ENCODE measurements at places on chromosomes 11 and 22. TPM values are rescaled to one million over a fixed set of nuclear protein-coding genes. Genes with fewer than 3 reads are reported as not detected.

Gene UPK2
- total RNA-seq = not detected

Gene CNTF
- 3.3 TPM for total RNA-seq

Gene MRGPRF
- total RNA-seq = 6.3 TPM

Gene OSBP2
- 1.7 TPM for total RNA-seq

Gene KRTAP5-7
- total RNA-seq = not detected

Gene CRKL
- total RNA-seq = 35.5 TPM

Gene MMP1
- 245 TPM for total RNA-seq

Gene OR51A2
- total RNA-seq = not detected

Gene GSTT2B
- 13.1 TPM for total RNA-seq

GRCh38 chr11:86519064-86519911 lies 144.6 kb downstream of the CCDC81 start:
- peak; percentile 95 for DNase-seq

- peak; percentile 35 for DNase-seq
Measured at GRCh38 chr11:124769806-124770774, 8.0 kb upstream of the ESAM start.

DNA sequence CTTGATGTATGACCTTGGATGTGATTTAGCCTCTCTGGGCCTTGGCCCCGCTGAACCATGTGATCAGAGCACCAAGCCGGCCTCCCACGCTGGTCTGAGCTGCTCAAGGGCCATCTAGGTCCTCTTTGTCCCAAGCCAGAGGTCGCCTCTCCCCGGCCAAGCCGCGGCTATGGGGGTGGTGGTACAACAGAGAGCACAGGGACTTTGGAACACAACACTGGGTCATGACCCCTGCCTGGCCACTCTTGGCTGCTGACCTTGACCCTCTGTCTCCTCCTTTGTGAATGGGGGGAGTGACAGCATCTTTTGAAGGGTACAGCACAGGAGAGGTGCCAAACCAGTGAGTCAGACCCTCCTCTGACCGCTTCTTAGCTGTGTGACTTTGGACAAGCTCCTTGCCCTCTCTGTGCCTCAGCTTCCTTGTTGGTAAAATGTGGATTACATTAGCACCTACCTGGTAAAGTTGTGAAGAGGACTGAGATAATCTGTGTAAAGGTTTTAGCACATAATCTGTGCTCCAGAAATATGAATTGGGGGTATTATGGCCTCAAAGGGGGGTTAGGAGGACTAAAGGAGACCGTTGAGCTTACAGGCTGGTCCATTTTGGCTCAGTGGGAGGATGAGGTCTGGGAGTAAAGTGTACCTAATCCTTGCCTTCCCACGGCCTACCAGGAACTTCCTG lies 4.7 kb downstream of the SCYL1 start:
- DNase-seq = no peak

GRCh38 chr22:44404341-44405020 lies 91.7 kb upstream of the SHISAL1 start:
- DNase-seq = no peak

DNA sequence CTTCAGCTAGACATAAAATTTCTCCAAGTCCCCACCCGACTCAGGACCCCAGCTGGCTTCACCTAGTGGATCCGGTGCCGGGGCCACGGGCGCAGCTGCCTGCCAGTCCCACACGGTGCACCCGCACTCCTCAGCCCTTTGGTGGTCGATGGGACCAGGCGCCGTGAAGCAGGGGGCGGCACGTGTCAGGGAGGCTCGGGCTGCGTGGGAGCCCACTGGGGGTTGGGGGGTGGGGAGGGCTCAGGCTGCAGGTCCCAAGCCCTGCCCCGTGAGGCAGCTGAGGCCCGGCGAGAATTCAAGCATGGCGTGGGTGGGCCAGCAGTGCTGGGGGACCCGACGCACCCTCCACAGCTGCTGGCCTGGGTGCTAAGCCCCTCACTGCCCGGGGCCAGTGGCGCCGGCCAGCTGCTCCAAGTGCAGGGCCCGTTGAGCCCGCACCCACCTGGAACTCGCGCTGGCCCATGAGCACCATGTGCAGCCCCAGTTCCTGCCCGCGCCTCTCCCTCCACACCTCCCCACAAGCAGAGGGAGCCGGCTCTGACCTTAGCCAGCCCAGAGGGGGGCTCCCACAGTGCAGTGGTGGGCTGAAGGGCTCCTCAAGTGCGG lies 747.0 kb downstream of the FAM181B start:
- no peak for DNase-seq

DNA sequence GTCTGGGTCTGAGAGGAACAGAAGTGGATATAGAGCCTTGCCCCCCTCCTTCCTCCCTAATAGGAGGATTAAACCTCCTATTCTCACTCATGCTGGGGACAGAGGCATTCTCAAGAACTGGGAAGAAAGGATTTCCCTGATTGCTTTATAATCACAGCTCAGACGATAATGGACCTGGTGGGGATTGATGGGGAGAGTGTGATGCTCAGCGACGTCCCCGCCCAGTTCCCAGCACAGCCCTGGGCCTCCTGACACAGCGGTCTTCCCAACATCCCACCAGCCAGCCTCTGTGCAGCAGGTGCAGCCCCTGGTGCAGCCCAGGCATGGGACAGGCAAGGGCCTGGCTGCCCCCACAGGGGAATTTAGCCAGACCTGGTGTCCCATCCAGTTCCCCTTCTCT lies 28.4 kb downstream of the TRIM29 start:
- DNase-seq = no peak

DNA sequence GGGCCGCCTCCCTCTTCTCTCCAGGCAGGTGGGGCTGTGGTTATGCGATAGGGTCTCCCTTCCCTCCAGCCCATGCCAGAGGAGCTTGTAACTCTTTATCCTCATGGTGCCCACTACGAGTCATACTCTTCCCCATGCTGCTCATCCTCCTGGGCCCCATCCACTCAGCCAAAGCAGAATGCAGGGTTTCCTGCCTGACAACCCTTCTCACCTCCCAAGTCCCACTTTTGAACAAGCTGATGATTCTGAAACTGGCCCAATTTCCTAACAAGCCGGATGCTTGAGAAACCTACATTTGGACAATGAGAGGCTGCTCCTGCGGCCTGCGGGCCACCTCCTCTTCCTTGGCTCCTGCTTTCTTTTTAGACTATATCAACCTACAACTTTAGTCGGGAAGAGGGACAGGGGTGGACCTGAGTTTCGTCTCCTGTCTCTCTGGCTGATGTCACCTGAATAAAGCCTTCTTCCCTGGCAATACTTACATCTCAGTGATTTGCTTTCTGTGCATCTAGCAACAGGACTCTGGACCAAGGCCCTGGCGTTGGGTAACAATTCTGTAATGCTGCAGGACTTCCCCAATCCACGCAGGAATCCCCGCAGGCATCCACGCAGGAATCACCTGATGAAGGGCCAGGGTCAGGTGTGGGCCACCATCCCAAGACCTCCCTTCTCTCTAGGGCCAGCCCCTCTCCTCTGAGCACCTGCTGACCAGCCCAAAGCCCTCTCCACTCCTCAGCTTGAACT lies 1.5 kb upstream of the NDUFS8 start:
- peak; percentile 65 for DNase-seq

- no peak for DNase-seq
Measured at GRCh38 chr11:92393218-92393617, 168.6 kb downstream of the FAT3 start.

DNA sequence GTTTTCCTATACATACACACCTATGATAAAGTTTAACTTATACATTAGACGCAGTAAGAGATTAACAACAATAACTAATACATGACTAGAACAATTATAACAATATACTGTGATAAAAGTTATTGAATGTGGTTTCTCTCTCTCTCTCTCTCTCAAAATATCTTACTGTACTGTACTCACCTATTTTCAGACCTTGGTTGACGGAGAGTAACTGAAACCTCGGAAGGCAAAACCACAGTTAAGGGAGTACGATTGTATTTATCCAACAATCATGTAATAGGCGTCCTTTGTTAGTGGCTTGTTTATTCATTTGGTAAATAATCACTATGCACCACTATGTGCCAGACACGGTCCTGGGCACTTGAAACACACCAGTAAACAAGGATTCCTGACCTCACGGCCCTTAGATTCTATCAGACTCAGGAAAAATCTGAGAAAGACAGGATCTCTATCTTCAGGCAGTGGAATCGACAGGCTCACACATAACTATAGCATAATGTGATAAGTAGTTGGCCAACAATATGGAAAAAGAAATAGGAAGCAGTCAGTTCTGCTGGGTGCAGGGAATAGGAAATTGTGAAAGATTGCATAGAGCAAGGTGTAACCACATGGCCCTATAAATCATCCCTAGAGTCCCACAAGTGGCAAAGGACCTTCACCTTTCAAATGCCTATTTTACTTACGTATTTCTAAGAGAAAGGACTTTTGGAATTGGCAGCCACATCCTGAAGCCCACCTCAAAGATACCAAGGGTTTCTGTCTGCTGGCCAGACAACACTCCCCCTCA lies 12.0 kb downstream of the ETS1 start:
- no peak for DNase-seq

DNA sequence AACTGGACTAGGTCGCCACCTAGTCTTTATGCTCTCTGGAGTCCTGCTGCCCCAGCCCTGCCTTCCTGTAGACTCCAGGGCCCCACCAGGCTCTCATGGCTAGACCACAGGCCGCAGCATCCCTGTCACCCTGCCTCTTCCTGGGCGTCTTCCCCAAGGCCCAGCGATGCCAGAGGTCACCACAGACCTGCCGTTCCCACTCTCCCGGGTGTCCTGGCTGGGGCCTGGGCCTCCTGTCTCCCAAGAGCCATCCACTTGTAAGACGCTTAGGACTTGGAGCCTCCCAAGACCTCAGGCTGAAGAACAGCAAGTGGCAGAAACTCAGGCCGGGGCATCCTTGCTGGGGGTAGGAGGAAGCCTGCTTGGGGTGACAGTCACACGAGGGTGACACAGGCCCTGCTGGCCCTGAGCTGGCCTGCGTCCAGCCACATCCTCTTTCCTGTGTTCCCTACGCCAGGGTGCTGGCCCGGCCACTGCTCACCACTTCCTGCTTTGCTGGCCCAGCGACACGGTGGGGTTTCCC lies 2.0 kb upstream of the TCIRG1 start:
- DNase-seq = no peak

DNA sequence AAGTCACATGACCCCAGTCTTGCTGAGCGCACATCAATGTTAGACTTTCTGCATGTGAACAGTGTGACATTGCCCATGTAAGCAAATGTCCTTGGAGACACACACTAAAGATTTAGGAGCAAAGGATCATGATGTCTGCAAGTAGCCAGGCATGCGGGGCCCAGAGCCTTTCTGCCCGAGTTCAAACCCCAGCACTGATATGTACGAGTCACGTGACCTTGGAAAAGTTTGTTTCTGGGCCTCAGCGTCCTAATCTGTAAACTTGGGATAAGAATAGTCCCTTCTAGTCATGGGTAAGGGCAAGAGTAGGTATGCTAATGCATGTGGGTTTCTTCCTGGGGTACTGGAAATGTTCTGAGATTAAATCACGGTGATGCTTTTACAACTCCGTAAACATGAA lies 16.8 kb upstream of the PGA3 start:
- no peak for DNase-seq

GRCh38 chr11:73538381-73538872 lies 59.5 kb downstream of the FAM168A start:
- no peak for DNase-seq

DNA sequence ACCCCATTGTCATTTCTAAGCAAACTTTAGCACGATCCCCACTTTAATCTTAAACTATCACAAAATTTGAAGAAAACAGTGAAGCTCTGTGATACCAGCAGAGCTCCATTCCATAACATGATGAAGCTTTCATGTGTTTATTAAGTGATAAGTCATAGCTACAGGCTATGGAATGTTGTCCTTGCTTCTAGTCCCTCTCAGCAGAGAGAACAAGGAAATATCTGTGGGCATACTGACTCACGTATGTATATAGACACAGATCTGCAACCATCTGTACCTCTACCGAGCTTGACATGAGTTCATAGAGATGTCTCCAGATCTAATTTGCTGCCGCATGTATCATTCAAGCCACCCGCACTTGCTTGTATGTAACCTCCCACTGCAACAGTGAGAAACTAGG lies 588.9 kb downstream of the ETS1 start:
- peak; percentile 45 for DNase-seq

GRCh38 chr11:119509969-119510401 lies 87.0 kb upstream of the THY1 start:
- DNase-seq = peak; percentile 92

- peak; percentile 87 for DNase-seq
Measured at GRCh38 chr11:118438314-118438931, 2.1 kb downstream of the KMT2A start.

DNA sequence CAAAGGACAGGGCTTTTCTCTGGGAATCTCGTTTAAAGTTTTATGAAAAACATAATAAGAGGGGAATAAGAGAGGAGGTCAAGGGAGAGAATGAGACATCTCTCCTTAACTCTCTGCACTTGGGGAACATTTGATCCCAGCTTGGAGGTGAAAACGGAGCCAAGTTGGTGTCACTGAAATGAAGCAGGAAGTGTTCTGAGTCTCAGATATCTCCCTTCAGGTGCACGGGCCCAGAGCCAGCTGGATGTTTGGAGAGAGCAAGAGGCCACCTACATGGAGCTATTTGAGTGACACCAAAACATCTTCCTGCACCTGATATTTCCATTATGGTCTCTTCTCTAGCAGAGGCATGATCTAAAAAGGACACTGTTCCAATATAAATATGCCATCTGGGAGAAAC lies 85.7 kb downstream of the BLID start:
- DNase-seq = no peak

GRCh38 chr22:35846804-35847203 lies 129.1 kb downstream of the APOL5 start:
- no peak for DNase-seq
